ENCODE measurements at places on chromosomes 2 and 18.

GRCh38 chr18:8411492-8411891, 197.7 kb upstream of the RAB12 start:
- DNase-seq, result no peak

- no peak for DNase-seq
These were observed 1.7 kb downstream of the TP53I3 start for GRCh38 chr2:24082787-24083566.

DNA sequence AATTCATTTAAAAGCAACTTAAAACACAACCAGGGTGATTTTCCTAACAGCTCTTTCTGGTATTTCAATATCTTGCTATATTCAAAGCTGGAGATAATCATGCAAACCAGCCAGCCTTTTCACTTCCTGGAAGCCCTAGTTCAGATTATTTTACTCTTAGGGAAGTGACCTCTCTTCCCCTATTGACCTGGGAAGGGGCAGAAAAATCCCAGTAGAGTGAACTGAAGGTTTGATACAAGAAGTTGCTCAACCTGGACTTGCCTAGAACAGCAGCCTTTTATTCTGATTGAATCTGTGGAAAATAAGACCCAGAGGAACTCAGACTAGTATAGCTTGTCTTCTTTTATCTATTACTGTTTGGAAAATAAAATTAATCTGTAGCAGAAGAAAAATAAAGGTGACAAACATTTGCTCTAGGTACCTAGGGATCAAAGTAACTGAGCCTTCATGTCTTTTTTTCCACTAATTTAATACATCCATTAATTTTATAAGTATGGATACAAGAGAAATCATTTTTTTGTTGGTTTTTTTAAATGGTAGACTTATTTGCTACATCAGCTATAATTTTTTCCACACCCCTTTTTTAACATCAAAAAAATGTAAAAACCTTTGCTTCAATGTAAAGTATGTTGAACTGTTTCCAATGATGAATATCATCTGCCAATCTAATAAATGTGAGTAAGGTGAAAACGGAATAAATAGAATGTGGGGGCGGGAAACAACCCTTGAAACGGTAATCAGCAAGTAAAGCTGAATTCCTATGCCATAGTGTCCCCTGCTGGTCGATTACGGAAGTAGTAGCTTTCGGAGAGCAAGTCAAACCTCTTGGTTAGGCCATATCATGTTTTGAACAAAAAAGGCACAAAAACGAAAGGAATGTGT, 629.9 kb downstream of the NRXN1 start:
- DNase-seq, result peak; percentile 27

GRCh38 chr2:174839662-174840061, 75.4 kb upstream of the CHRNA1 start:
- DNase-seq, result no peak

DNA sequence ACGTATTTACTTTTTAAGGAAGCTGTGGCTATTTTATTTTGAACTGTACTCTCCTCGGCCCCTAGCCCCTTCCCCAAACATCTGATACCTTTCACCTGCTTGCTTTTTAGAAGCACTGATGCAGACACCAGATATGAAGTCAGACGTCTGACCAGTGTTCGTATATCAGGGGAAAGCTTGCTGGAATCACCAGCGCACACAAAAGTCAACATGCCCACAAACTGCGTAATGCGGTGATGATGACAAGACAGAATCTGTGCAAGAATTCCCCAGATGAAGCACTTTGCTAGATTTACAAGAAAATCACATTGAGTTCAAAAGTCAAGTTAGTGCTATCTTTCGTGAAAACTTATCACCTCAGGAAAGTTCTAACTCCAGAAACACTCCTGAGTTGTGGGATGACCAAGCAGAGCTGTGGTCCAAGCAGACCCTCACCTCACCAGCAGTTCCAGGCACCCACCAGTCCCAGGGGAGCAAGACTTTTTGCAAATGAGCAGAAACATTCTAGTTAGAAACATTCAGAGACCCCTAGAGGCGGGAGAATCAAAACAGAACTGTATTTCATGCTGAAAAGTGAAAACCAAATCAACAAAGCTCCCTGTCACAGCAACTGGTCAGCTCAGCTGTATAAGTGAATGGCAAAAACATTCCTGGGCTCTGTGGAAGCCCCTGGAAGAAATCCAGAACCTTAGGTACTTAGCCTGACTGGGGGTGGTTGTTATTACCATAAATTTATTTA, 55.7 kb downstream of the INO80C start:
- DNase-seq, result no peak

GRCh38 chr2:118425191-118425590, 336.9 kb downstream of the INSIG2 start:
- DNase-seq, result no peak

GRCh38 chr18:44945888-44946401, 265.3 kb downstream of the SETBP1 start:
- no peak for DNase-seq

- DNase-seq, result no peak
These were observed 71.5 kb downstream of the PTGR3 start for GRCh38 chr18:75137346-75137877.

DNA sequence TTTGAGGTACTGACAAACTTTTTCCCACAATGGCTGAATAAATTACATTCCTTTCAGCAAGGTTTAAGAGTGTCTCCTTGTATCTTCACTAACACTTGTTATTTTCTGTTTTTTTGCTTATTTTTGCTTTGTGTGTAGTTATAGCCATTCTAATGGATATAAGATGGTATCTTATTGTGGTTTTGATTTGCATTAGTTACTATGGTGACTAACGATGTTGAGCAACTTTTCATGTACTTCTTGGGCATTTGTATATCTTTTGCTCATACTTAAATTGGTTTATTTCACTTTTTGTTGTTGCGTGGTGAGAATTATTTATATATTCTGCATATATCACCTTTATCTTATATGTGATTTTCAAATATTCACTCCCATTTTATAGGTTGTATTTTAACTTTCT, 79.9 kb upstream of the FSIP2 start:
- no peak for DNase-seq

DNA sequence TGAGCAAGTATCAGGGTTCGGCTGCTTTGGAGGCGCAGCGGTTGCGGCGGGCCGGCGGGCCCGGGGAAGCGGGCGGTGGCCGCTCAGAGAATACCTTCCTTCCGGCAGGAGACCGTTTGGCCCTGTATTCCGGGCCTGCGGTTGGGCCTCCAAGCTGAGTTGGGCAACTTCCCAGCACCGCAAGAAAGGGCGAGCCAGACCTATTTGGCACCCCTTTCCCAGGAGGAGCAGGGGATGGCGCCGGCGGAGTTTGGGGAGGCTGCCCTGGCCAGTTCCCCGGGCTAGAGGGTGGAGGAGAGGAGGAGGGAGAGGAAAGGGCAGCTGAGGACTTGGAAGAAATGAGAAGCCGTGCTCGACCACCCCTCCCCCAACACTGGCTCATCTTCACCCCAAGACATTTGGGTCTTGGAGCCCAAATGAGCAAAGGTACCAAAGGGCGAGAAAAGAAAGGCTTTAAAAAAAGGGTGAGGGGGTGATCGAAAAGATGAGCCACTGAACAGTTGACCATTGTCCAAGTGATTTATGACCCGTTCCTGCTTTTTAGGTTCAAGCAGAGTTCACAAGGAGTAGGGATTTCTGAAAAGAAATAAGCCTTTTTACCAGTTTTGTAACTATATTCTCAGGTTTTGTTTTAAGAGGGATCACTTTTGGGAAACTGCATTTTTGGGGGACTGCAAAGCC, 8.4 kb downstream of the HOXD3 start:
- DNase-seq, result no peak

Measured in mesothelial cell of epicardium (in vitro differentiated cells).